Tongue (tissue), 3 donors: ENCODE measurements at places on chromosomes 7 and 10. TPM values are rescaled to one million over a fixed set of nuclear protein-coding genes. Genes with fewer than 3 reads are reported as not detected.

STEAP1B gene
- 3.0 TPM for total RNA-seq

FAM25G gene
- not detected for total RNA-seq

C10orf67 gene
- 0.82 TPM for total RNA-seq

CFAP69 gene
- total RNA-seq, result 8.0 TPM

SP8 gene
- not detected for total RNA-seq

SEPTIN7 gene
- total RNA-seq, result 362 TPM

LBX1 gene
- 5.6 TPM for total RNA-seq

GPNMB gene
- 120 TPM for total RNA-seq

LEP gene
- not detected for total RNA-seq

LOXL4 gene
- total RNA-seq, result 10.5 TPM

CD36 gene
- total RNA-seq, result 324 TPM

PRSS37 gene
- not detected for total RNA-seq

FBXL13 gene
- 1.3 TPM for total RNA-seq

ATXN7L1 gene
- total RNA-seq, result 10.4 TPM

GBX1 gene
- total RNA-seq, result not detected

TPK1 gene
- 4.3 TPM for total RNA-seq

SEMA3D gene
- 18.1 TPM for total RNA-seq

PSTK gene
- 3.0 TPM for total RNA-seq

TRPV5 gene
- total RNA-seq, result 0.21 TPM

SLC13A4 gene
- not detected for total RNA-seq

TMEM184A gene
- total RNA-seq, result 22.1 TPM

APBB1IP gene
- total RNA-seq, result 2.7 TPM

NRAP gene
- total RNA-seq, result 304 TPM

MPP7 gene
- 14.0 TPM for total RNA-seq

MALSU1 gene
- 110 TPM for total RNA-seq

SEMA3E gene
- 3.1 TPM for total RNA-seq

TMEM139 gene
- 0.51 TPM for total RNA-seq

ZNF467 gene
- 4.2 TPM for total RNA-seq

NODAL gene
- 0.92 TPM for total RNA-seq
